ENCODE measurements at places on chromosomes 13 and 19. TPM values are rescaled to one million over a fixed set of nuclear protein-coding genes. Genes with fewer than 3 reads are reported as not detected.

The ZNF177 gene
- 1.9 TPM for total RNA-seq

The KLF12 gene
- total RNA-seq: 17.1 TPM

The PCSK4 gene
- total RNA-seq: 4.7 TPM

The LILRA1 gene
- not detected for total RNA-seq

The MEIOSIN gene
- total RNA-seq: not detected

- DNase-seq: no peak
These were observed 164.4 kb downstream of the TM9SF2 start for GRCh38 chr13:99665711-99666110.

- no peak for DNase-seq
These were observed 36.9 kb upstream of the DCUN1D2 start for GRCh38 chr13:113527272-113527958.

DNA sequence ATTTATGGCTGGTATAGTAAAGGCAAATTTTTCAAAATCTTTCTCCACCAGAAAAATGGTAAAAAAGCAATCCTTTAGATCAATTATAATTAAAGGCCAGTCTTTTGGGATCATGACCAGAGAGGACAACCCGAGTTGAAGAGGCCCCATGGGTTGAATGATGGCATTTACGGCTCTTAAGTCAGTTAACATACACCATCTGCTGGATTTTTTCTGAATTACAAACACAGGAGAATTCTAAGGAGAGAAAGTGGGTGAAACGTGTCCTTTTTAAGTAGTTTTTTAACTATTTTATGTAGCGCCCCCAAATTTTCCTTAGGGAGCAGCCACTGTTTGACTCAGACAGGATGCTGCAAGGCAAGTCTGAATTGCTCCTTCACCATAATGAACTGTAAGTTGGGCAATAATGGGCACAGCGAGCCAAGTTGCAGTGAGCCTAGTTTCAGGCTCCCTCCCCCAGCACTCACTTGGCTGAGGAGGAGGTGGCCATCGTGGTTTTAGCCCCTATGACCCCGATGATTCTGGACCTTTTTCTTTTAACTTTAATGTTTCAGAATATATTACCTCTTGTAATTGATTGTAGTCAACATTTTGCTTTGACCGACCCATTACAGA, 13.6 kb upstream of the ZNF611 start:
- peak; percentile 14 for DNase-seq

GRCh38 chr19:46815833-46816627, 27.6 kb upstream of the SLC1A5 start:
- DNase-seq: no peak

- no peak for DNase-seq
These were observed 521.5 kb downstream of the SLITRK6 start for GRCh38 chr13:85277748-85278147.

DNA sequence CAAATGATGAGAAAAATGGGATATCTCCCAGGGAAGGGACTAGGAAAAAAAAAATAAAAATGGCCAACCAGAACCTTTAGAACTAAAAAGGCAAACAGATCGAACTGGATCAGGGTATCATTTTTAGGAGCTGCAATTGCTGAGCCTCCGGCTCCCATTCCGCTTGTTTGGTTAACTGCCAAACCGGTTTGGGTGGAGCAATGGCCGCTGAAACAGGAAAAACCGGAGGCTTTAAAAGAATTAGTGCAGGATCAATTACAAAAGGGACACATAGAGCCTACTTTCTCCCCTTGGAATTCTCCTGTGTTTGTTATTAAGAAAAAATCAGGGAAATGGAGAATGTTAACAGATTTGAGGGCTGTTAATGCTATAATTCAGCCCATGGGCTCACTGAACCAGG, 12.7 kb upstream of the ZNF443 start:
- no peak for DNase-seq

DNA sequence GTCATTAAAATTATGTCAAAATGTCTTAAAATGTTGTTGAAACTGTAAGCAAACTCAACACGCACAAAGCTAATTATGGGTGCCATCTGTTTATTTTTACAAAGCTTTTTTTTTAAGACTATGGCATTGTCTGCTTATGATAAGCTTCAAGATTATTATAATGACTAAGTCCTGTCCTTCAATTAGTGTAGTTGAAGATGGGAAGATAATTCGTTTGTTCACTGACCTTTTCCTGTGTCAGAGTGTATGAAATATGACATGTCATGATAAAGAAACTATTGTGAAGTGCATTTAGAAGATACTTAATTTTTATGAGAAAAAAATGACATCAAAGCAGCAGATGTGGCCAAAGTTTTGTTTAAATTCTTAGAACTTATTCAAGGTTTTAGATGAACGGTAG, 211.3 kb downstream of the PCCA start:
- no peak for DNase-seq

GRCh38 chr13:58907347-58907746, 1256.4 kb downstream of the DIAPH3 start:
- DNase-seq: no peak

- no peak for DNase-seq
These were observed 5.3 kb upstream of the GPR183 start for GRCh38 chr13:99312493-99312883.

DNA sequence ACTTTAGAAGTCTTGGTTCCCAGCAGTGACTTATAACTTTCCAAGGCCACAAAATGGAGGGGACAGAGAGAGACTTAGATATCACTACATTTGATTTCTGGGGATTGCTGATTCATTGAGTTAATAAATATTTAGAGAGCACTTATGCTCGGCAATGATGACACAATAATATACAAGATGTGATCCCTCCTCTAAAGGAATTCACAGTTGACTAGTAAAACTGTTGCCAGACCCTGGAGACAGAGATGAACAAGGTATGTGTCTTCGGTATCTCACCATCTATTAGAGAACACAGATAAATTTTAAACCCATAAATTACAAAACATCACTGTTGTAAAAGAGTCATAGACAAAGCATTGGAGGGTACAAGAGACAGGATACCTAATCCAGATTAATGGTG, 437.5 kb downstream of the FOXO1 start:
- DNase-seq: no peak

DNA sequence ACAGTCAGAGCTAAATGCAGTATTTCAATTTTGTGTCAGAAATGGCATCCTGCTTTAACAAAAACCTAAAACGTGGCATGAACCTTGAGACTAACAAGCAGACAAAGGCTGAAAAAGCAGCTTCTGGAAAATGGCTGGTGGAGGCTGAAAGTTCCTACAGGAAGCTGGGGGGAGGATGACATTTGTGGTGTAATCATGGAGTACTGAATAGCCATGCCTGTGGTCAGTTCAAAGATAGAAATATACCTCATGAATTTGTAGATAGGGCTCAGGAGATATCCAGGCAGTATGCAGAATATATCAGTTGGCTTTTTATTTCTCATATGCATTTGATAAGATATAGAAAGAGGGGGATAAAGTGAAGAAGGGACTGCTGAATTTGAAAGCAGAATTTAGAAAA, 181.7 kb downstream of the UQCRFS1 start:
- no peak for DNase-seq

GRCh38 chr13:44340508-44340907, 33.1 kb upstream of the SERP2 start:
- no peak for DNase-seq

DNA sequence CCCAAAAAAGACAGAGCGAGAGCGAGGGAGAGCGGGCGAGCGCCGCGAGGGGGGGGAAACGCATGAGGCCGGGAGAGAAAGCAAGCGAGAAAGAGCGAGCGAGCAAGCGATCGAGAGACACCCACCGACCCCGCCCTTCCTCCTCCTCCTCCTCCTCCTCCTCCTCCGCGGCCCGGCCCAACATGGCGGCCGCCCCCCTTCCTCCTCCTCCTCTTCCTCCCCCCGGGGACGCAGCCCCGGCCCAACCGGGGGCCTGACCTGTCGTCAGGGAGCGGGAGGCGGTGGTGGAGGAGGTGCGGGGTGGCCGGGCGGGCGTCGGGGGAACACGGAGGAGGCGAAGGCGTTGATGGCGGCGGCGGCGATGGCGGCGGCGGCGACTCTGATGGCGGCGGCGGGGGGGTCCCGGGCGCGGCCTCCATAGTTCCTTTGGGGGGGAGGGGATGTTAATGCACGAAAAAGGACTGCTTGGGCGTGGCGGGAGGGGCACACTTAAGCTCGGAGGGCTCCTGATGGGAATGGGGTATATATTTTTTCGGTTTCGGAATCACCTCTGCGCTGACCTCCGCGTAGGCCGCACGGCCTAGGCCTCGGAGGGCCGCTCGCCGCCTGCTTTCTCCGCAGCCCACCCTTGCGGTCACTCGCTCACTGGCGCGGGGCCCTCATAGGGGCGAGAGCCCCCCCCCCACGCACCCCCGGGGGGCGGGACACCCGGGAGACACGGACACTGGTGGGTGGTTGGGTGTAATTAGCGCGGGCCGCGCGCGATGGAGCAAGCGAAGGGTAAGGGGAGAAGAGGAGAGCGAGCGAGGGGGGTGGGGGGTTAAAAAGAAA, 1.2 kb downstream of the ZC3H4 start:
- DNase-seq: peak; percentile 87

GRCh38 chr19:14544977-14545715, 15.8 kb downstream of the TECR start:
- no peak for DNase-seq

GRCh38 chr13:88115976-88116375, 444.8 kb downstream of the SLITRK5 start:
- no peak for DNase-seq

- DNase-seq: no peak
These were observed 2.3 kb downstream of the MCF2L start for GRCh38 chr13:112971288-112971643.

DNA sequence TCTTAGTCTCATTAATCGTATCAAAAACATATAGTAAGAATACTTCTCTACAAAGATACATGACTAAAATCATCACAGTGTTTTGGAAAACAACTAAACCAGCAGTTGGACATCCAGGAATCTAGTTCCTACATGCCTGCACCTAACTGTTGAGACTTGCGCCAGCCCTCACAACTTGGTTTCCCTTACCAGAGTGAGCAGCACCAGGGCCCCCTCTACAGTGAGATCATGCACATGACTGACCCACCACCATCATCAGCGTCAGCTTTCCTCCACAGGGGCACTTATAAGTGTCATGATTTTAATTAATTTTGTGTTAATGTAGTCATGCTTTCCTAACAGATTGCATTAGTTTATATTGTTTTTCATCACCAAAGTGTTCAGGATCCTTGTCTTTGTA, 1322.0 kb downstream of the EFNB2 start:
- peak; percentile 2 for DNase-seq

DNA sequence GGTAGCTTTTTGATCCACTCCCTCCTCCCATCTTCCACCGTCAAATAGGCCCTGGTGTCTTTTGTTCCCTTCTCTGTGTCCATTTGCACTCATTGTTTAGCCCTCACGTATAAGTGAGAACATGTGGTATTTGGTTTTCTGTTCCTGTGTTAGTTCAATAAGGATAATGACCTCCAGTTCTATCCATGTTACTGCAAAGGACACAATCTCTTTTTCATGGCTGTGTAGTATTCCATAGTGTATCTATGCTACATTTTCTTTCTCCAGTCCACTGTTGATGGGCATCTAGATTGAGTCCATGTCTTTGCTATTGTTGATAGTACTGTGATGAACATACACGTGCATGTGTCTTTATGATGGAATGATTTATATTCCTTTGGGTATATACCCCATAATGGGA, 136.0 kb upstream of the USP29 start:
- no peak for DNase-seq

All from activated CD8-positive, alpha-beta T cell treated with anti-CD3 and anti-CD28 coated beads for 36 hours (primary cell).